ENCODE measurements at places on chromosomes 2 and 18.
A peak's percentile ranks its signal among the peaks of the same experiment; 100 is the strongest.

DNA sequence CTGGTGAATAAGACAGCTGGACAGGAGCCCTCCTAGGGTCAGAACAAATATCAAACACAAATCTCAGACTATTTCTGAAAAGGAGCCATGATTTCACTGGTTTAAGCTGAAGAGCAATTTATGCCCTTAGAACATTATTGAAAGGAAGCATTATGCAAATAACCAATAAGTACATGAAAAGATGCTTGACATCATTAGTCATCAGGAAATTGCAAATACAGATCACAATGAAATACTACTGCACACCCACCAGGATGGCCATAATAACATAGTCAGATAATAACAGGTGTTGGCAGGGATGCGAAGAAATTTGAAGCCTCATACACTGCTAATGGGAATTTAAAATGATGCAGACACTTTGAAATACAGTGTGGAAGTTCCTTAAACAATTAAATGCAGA is 176.4 kb upstream of the RAB6C start:
- no peak for DNase-seq

- no peak for DNase-seq
These were observed 91.3 kb downstream of the DPP4 start for GRCh38 chr2:161982548-161983330.

DNA sequence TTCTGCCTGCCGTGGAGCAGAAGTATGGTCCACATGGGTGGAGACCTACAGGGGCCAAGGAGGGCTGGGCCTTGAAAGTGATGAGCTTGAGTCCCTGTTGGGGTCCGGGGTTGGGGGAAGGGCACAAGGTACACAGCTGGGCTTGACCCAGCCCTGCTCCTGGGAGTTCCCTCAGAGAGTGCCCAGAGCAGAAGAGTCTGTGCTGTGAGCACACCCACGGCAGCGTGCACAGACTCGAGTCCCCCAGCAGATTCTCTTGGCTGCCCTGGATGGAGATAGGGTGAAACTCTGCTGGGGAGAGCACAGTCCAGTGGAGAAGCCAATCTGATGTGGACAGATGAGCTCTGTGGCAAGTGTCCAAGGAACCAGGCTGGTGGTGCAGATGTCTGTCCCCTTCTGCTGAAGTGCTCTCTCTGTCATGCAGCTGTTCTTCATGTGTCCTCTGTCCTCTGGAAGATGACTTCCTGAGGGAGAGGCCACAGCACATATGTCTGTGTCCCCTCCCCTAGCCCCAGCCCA is 27.5 kb downstream of the INPP4A start:
- DNase-seq = no peak

DNA sequence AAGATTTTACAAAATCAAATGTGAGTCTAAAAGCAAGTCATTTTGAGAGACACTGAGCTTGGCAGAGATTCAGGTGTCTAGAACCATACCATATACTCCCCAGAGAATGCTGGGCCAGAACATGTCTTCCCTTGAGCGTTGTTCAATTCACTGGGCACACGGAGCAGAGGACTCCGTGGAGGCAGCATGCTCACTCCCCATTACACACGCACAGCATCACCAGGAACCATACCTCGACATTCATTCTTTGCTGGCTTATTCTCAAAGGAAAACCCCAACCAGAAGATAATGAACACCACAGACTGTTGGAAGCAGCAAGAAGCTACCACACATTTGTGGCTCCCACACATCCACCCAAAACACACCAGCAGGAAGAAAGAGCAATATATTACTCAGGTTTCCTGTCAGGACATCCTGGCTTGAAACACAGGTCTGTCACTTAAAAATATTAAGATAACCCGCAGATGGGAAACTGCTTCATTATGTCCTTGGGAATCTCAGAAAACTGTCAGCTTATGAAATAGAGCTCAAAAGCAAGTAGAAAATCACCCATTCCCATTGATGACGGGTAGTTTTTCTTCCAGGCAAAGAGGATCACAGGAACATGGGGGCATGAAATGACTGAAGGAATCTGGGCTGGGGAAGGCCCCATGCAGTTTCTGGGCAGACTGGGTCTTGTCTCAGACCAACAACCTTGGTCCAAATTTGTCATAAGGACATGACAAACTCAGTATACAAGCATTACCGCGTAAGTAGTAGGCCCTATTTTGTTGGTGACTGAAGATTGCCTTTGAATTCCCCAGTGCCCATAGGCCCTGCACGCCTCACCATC is 46.4 kb downstream of the PCBP1 start:
- DNase-seq = peak; percentile 56

DNA sequence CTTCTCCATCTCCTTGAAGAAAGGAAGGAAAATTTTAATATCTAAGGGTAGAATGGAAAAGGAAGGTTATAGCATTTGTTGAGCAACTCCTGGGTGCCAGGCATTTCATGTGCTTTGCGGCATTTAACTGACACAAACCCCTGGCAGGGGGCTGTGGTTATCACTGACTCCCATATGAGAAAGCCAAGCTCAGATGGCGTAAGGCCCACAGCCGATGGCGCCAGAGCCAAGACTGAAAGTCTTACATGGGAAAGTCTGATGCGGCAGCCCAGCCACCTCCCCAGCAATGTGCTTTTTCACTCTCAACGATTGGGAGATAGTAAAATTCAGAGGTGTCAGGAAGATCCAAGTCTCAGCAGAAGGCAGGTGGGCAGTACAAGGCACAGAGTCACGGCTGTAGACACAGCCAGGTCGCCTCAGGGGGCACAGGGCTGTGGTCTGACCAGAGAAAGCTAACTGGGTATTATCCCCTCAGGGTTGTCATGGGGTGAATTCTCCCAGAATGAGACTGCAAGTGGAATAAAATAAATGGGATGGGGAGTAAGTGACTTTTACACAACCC is 324.2 kb upstream of the NCKAP5 start:
- DNase-seq = no peak

DNA sequence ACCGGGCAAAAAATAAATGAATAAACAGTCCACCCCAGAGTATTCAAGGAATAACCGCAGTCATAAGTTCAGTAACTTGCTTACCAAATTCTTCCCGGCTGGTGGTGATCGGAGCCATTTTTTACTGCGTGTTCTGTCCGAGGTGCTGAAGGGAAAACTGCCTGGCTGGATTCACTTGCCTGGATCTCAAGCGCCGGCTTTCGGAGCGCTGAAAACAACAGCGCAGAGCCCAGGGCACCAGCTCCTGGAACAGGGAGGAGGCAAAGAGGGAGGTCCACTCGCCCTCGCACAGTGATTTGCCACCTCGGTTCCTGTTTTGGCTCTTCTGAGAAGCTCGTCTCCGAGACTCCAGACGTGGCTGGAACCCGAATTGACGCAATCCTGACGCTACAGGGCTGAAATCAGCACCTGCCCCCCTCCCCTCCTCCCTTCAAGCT is at the start of gene SYT4:
Gene SYT4 (minus strand): TSS at position 327 of the 437 bp plus-strand sequence. CDS start 209 bp downstream, at position 118.
- DNase-seq = peak; percentile 8

GRCh38 chr2:26892133-26892532 is 44.2 kb downstream of the DPYSL5 start:
- DNase-seq = no peak

GRCh38 chr2:173775440-173775839 is 189.7 kb downstream of the SP3 start:
- DNase-seq = no peak

GRCh38 chr2:232142049-232142448 is 180.5 kb downstream of the DIS3L2 start:
- peak; percentile 65 for DNase-seq

DNA sequence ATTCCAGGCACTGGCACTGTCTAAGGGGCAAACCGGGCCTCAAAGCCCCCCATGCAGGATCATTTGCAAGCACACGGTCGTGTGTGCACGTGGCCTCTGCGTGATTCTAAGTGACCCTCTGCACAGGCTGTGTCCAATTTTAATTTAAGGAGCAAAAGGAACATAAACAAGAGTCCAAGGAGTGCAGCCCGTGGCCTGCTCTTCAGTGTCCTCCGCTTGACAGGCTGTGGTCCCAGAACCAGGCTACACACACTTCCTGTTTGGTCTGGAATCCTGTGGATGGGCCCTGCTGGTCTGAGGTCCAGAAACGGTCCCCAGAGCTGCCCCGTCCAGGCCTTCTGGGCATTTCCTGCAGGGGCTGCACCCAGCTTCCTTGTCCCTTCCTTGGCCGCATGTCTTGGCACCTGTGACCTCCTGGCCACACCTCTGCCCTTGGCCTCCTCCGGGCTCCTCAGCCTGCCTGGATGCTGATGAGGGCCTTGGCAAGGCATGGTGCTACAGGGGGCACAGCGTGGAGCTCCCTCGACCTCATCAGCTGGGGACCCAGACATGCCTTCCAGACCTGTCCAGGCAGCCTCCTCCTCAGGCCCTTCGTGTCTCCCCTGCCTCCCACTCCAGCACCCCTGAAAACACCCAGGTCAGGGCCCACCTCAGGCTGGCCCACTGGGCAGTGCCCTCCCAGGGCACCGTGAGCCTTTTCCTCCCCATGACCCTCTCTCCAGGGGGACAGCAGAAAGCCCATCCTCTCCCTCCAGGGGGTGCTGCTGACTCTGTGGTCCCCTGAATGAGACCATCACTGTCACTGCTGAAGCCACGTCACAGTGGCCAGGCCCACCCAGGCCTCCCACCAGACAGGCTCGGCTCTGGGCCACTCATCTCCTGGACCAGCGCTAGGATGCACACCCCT is 136.4 kb upstream of the GPC1 start:
- DNase-seq = no peak

DNA sequence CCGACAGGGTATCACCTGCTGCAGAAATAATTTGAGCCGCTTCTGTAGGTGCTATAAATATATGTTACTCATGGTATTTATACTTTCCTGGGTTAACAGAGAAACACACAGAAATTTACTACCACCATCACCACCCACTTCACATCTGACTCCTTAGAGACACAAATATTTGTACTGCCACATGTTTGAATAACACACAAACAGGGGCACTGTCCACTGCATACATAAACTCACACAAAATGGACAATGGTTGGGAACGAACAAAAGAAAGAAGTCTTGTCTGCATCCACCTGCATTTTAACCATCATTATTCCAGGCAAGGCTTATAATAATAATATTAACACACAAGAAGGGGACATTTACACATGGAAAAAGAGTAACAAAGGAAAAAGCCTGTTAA is 24.0 kb downstream of the IMMT start:
- no peak for DNase-seq
